ENCODE measurements at places on chromosomes 1 and 21.
A peak's percentile ranks its signal among the peaks of the same experiment; 100 is the strongest.

- no peak for DNase-seq
Measured at GRCh38 chr1:219465212-219466093, 147.5 kb downstream of the ZC3H11B start.

DNA sequence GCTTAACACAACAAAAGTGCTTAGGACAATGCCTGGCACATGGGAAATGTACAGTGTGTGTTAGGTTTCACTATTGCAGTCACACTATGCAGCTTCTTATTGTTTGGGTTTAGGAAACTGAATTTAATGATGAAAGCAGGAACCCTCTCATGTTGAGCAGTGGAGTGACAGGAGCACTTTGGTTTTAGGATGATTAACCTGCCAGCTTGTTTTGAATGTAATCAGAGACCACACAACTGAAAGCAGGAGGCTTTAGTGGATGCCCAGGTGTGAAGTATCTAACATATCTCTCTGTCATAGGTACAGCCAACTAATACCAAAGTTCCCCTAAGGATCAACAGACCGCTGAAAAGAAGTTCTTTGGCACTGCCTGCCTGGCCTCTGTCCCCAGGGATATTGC, 406.9 kb upstream of the USP24 start:
- DNase-seq = no peak

DNA sequence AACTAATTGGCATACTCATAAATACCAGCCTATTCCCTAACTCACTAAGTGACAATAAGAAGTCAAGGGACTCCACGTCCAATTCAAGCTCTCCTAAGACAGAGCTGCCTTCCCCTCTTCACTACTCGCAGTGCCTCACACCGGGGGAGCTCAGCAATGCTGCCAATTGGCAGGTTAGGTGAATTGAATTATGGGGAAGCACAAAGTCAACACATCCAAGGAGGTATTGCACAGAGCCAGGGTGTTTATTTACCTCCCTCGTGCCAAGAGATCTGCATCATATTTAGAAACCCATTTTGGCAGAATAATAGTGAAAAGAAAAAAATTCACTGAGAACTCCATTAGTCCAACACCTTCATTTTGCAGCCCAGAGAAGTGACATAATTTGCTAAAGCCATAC, 20.4 kb upstream of the TNR start:
- no peak for DNase-seq

GRCh38 chr1:116288201-116288598, 84.8 kb upstream of the ATP1A1 start:
- no peak for DNase-seq

DNA sequence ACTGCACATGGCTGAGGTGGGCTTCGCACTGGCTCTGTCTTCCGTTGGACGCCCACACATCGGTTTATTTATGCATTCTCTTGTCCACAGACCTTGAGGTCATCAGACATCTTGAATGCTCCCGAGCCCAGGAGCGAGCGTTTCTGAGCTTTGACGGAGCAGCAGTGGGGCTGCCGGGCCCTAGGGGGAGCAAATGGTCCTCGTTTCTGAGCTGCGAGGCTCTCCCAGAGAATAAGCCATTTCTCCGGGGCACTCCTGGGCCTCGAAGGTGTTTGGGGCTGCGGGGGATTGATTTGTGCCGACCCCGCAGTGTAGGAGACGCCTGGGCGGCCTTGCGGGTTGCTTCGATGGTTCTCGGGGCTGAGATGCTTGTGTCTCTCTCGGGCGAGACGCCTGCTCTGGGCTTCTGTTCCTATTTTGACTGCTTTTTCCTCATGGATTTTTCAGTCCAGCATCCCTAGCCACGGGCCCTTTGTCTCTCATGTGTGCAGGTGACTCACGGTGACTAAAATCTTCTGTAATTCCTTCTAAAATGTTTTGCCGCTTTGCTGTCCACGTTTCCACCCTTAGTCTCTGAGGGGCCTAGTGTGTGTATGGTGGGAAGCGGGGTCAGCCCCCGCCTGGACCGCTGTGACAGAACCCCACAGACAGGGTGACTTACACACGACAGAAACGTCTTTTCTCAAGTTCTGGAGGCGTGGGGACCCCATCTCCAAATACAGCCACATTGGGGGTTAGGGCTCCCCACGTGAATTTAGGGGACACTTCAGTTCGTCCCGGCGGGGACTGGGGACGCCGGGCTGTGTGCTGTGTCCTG, 62.1 kb downstream of the FAAP20 start:
- no peak for DNase-seq

GRCh38 chr1:94668528-94668927, 127.0 kb upstream of the F3 start:
- DNase-seq = no peak

DNA sequence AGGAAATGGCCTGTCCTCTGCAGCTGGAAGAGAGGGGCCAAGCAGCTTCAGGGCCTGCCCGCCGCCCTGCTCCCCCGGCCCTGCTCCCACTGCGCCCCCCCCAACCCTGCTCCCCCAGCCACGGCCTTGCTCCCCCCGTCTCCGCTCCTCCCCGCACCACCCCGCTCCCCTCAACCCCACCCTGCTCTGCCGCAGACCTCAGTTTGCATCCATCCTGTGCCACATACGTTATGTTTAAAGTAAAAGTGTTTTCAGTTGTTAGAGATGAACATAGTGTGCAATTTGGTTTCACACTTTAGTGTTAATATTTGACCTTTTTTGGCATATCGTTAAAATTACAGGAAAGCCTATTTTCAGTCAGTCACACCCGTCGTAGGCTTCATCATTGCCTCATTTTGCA, 34.1 kb upstream of the DIP2A start:
- DNase-seq = peak; percentile 12

All from stimulated activated CD8-positive, alpha-beta memory T cell treated with anti-CD3 and anti-CD28 coated beads, Interleukin-4, amount 100 ng/mL, for 4 hours (primary cell).